Stimulated activated CD4-positive, alpha-beta T cell treated with anti-CD3 and anti-CD28 coated beads, Interleukin-1b, Interleukin-23, amount 100 ng/mL, for 24 hours (primary cell): ENCODE measurements at places on chromosomes 16 and 17.

GRCh38 chr16:17275076-17276009 is 195.4 kb downstream of the XYLT1 start:
- no peak for DNase-seq

DNA sequence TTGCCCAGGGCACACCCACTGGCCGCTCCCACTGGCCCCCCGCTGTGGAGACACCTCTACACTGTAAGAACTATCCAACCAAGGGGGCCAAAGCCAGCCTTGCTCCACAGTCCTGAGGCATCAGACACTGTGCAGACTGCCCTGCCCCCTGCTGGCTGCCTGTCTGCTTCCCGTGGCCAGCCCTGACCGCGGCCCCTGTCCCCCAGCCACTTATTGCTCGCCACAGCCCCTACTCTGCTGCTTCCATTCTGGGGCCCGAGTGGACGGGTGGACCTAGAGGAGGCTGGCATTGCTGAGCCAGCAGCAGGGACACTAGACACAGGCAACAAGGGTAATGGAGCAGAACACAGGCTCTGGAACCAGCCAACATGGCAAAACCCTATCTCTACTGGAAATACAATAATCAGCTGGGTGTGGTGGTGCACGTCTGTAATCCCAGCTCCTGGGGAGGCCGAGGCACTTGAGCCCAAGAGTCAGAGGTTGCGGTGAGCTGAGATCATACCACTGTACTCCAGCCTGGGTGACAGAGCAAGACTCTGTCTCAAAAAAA is 19.7 kb upstream of the LRRC37A3 start:
- peak; percentile 37 for DNase-seq

GRCh38 chr16:46701615-46702014 is 12.2 kb downstream of the ORC6 start:
- no peak for DNase-seq

- DNase-seq = no peak
These were observed 4.9 kb downstream of the MYLK3 start for GRCh38 chr16:46743232-46743719.

DNA sequence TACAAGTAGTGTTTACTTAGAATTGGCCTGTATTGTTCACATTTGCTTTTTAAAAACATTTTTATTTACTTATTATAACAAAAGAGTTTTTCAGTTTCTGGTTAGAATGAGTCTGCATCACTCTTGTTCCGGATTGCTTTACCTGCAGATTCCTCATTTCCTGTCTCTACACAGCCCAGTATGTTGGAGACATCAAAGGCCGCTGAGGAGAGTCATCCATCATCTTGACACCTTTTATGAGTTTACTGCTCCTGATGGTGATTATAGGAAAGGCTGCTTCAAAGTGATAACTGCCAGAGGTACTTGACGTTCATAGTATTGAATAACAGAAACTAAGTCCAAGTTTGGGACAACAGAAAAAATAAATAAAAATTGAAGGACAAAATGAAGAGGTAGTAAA is 490.5 kb upstream of the CA10 start:
- DNase-seq = no peak

GRCh38 chr16:75218256-75219076 is at the start of gene CTRB1:
CTRB1 (plus strand) TSS chr16:75218988; CDS start chr16:75219008, 20 bp downstream.
- no peak for DNase-seq

DNA sequence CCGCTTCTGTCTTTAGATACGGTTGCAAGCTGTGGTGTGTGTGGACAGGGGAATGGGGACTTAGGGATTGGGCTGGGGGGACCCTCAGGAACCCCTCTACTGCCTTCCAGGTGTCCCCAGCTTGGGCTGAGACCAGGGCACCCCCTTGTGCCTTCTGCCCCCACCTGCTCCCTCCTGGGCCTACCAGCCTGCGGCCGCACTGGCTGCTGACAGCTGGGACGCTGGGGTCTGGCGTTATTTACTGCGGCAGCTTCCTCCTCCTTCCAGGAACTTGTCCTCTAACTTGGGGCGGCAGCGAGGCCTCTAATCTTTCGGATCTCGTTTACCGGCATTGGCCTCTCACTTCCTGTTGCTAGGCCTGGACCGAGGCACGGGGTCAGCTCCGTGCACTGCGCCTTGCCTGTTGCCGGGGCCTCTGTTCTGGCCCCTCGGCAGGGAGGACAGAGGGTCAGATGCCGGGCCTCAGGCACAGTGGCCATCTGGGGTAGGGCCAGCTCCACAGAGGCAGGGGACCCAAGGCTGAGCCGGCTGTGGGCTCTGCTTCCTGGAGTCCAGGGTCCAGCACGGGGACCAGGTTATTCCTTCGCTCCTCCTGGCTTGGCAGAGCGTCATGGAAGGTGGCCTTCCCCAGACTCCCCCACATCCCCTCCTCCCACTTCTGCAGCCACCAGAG is 31.8 kb downstream of the TMEM235 start:
- DNase-seq = no peak

DNA sequence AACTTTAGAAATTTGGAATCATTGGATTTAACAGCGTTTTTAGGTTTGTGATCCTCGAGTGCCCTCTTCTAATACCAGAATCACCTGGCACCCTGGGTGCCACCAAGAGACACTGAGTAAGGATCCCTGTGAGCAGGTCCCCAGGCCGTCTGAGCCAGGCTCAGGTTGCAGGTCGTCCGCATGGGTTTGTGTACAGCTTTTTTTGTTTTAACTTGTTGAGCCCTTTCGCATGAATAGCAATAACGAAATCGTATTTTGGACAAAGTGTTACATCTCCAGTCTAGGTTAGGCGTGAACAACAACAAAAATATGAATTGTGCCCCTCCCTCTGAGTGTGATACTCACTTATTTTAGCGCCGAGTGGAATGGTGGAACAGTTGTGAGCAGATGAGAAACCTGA is 10.9 kb downstream of the USP10 start:
- DNase-seq = no peak

- no peak for DNase-seq
These were observed 793.3 kb upstream of the SOX9 start for GRCh38 chr17:71327376-71328059.

DNA sequence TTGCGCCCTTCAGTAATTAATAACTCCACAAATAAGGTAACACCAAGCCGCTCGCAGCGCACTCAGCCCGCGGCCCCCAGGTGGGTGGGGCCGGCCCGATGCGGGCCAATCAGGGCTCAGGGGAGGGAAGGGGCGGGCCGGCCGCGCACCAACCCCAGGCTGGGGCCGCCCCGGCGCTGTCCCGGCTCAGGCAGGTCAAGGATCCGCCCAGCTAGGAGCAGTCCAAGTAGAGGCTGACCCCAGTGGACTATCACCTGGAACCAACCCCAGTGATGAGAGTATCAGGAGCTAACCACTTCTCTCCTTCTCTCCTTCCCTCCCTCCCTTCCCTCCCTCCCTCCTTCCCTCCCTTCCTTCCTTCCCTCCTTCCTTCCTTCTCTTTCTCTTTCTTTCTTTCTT is 110.8 kb downstream of the C16orf78 start:
- DNase-seq = no peak

- no peak for DNase-seq
These were observed 436 bp downstream of the SPAG5 start for GRCh38 chr17:28598389-28598788.

- DNase-seq = no peak
These were observed 531 bp upstream of the HASPIN start for GRCh38 chr17:3723188-3723555.

GRCh38 chr17:20010099-20010863 is 1.1 kb downstream of the SPECC1 start:
- no peak for DNase-seq

DNA sequence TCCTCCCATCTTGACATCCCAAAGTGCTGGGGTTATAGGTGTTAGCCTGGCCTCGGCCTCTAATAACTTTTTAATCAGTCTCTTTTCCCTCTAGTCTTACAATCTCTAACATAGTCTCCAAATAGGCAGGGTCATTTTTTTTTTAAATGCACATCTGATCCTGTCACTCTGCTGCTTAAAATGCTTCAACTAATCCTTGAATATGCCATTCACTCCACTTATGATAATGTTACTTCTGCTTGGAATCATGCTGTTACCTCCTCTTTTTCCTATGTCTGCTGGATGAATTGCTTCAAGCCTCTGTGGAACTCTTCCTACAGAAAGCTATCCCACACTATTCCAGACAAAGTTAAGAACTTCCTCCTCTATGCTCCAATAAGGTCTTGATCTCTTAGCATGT is 22.8 kb downstream of the CRLF3 start:
- DNase-seq = no peak

- DNase-seq = no peak
These were observed 18.3 kb upstream of the CCL5 start for GRCh38 chr17:35898283-35899070.

GRCh38 chr16:63614429-63614828 is 1507.4 kb downstream of the CDH11 start:
- no peak for DNase-seq

DNA sequence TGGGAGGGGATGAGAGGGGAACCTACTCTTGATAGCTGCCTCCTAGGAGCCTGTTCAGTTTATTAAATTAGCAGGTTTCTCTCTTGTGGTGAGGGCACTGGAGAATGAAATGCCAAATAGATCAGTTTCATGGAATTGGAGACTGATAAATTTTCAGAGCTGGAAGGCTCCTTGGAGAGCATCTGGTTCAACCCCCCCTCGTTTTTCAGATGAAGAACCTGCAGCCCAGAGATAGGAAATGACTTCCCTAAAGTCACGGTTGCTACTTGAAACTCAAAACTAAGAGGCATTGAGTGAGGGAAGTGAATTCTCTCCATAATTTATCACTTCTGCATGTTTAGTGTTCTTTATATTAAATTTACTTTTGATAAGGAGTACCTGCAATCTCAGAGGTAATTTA is 366.0 kb upstream of the CCL2 start:
- no peak for DNase-seq

DNA sequence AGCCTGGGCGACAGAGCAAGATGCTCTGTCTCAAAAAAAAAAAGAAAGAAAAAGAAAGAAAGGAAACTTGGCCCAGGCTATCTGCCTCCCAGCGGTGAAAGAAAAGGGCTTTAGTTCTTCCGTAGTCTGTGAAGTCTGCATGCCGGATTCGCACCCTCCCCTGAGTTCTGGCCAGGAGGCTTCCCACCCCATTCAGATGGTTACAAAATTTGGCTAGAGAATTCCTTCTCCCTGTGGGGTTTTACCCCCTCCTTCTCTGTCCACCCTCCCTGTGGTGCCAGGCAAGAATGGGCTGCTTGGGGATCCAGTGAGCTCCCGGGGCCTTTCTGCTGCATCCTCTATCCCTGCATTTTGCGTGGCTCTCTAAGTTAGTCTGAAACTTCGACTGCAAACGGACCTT is 37.8 kb downstream of the PAFAH1B1 start:
- DNase-seq = no peak

DNA sequence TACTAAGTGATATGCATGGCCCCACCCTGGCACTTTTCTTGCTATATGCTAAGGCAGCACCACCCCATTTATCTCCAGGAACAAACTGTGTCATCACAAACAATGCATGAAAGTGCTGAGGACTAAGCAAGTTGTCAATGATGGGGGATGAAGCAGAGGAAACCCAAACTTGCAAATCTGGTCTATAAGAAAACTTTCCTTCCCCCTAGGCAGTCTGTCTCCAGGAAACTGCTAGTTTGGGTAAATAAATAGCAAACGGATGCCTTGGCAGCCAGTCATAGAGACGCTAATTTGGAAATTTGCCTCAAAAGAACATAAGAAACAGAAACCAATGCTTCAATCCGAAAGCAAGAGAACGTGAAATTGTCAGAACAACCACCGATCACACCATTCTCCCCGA is 5.6 kb upstream of the HSBP1 start:
- DNase-seq = no peak

GRCh38 chr16:85936816-85937215 is 37.9 kb downstream of the IRF8 start:
- no peak for DNase-seq

DNA sequence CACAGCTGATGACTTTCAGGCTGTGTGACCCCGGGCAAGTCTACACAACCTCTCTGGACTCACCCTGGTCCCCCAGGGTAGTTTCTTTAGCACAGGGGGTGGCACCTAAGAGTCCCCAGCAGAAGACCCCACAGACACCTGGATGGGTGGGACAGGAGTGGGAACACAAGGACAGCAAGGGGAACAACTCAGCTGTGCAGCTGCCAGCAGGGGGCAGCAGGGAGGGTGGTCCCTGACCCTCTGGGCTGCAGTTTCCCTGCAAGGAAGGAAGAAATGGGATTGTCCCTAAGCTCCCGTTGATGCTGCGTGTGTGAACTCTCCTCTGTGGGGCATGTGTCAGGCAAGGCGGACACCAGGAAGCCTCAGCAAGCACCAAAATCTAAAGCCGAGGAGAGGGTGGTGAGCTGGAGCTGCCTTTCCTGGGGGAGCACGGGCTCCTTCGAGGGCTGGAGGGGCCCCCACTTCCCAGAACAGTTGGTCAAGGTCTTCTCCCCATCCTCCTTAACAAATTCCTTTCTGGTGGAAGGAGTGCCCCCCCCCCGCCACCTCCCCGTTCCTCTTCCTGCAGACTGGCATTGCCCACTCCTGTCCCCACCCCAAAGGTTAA is 24.1 kb upstream of the CDH5 start:
- DNase-seq = no peak

DNA sequence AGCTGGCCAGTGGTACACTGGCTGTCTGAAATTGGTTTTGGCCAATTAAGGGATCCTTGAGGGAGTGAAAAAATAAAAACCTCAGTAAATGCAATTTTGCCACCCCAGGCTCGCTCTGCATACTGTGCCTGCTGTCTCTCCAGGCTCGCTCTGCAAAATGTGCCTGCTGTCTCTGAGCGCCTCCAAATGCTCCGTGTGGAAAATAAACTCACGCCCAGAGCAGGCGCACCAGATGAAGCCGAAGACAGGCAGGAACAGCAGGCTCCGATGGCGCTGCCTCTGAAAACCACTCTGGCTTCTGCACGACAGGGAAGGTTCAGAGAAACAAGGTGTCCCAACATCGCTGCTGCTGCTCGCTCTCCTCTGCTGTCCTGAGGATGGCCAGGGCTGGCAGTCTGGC is 29.1 kb downstream of the SNN start:
- no peak for DNase-seq

- no peak for DNase-seq
These were observed 21.1 kb upstream of the NSMCE1 start for GRCh38 chr16:27289669-27290068.

DNA sequence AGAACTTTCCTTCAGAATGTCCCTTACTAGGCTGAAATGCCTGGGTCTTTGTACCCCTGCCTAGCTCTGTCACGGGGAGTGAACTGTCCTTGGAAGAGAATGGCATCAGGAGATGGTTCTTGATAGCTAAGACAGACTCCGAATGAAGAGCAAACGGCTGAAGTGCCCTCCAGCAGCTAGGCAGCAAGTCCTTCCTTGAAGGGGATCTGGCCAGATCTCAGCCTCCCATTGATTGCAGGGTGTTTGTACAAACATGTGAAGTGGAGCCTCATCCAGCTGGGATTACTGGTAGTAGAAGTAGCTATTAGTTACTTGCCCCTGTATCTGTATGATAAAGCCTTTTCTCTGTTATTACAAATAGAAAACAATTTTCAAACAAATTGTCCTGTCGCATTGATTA is 30.9 kb downstream of the LRRC36 start:
- no peak for DNase-seq
